NCI-H526 (cell line): ENCODE measurements at places on chromosomes 11 and 22.
A peak's percentile ranks its signal among the peaks of the same experiment; 100 is the strongest.

- no peak for DNase-seq
Observed at GRCh38 chr22:46764140-46764680, 1.8 kb downstream of the TBC1D22A start.

GRCh38 chr11:44976576-44976975 is 25.9 kb upstream of the TP53I11 start:
- no peak for DNase-seq

GRCh38 chr11:86955111-86955360 is 159 bp downstream of the FZD4 start:
- no peak for DNase-seq

- no peak for DNase-seq
Observed at GRCh38 chr11:116813781-116814471, 9.2 kb downstream of the APOA4 start.

DNA sequence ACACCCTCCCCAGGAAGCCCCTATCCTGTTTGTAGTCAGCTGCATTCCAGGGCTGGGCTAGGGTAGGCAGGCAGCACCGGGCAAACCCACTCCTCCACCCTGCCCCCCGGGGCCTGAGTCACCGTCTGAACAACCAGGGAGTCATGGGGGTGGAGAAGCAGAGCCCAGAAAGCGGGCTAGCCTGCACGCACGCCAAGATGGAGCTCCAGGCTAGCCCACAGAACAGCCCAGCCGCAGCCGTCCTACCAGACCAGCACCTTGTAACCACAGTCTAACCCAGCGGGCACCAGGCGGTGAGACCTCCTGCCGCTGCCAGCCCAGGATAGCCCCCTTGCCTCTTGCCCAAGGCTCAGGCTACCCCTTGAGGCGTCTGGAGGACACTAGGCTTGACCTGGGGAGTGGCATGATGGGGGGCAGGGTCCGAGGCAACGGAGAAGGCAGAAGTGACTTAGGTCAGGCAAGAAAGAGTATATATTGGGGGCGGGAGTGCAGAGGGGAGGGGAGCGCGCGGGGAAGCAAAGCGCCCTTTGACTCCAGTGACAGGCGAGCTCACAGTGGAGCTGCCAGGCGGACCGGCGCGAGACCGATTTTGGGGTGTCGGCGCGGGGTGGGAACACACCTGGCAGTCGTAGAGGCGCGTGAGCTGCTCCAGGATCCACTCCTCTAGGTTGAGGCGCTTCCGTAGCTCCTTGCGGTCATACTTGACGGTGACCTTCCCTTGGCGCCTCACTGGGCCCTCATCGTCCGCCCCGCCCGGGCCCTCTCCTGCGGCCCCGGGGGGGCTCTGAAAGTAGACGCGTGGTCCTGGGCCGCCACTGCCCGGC is 734 bp downstream of the PPP1R14B start:
- DNase-seq: peak; percentile 73

- DNase-seq: peak; percentile 62
Observed at GRCh38 chr11:35088676-35089075, 50.3 kb upstream of the CD44 start.

- DNase-seq: no peak
Observed at GRCh38 chr11:118211006-118211405, 13.8 kb downstream of the JAML start.

- no peak for DNase-seq
Observed at GRCh38 chr11:90849312-90849711, 626.5 kb upstream of the CHORDC1 start.

DNA sequence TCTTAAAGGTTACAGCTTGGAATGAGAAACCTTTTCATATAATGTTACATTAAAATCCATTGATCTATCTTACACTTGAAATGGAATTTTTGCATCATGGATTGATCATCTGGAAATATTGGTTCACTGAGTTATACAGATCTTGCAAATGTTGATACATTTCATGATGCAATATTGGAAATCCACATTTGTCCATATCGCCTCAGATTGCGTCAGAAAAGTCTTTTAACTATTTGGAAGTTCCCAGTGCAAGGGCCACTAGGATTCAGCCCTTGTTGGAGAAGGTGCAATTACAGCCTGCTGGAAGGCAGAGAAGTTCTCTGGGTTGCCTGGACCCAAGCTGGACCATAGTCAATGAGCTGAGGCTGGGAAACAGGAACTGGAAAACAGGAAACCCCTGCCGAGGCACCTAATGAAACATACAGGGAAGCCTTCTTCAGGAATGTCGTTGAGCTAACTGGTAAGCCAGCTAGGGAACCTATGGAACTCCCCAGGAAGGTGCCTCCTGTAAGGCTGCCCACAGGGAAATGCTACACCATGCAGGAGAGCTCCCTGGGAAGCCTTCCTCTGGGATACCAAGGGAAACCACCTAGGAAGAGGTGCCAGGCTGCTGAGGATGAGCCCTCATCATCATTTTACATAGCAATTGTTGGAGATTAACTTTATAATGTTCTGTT is 600.4 kb upstream of the CADM1 start:
- DNase-seq: no peak

GRCh38 chr11:123473941-123474677 is 44.0 kb downstream of the GRAMD1B start:
- DNase-seq: no peak

GRCh38 chr11:87036756-87037449 is 831 bp upstream of the TMEM135 start:
- no peak for DNase-seq

DNA sequence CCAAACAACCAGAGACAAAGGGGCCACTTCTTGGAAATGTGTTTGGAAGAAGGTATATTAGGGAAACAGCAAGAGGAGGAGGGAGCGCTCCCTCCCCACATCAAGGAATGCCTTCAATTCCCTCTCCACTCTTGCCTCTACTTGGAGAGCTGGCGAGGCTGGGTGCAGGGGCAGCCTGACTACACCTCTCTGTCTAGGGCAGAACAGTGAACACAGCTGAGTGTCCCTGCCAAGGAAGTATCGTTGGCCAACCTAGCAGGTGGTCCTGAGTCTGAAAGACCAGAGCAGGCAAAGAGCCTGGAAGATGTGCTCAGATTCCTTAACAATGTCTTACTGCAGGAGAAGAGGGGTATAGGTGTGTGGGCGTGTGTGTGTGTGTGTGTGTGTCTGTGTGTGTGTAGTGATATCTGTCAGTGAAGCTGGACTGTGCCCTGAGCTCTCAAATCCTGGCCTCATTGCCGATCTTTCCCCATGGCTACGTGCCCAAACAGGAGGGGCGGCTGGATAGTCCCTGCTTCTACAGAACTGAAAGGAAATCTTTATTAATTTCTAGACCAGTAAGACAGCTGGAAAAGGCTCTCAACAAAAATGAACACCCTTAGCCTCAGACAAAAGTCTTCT is 46.8 kb downstream of the PAMR1 start:
- DNase-seq: no peak

- no peak for DNase-seq
Observed at GRCh38 chr11:86588566-86589090, 83.8 kb downstream of the ME3 start.

DNA sequence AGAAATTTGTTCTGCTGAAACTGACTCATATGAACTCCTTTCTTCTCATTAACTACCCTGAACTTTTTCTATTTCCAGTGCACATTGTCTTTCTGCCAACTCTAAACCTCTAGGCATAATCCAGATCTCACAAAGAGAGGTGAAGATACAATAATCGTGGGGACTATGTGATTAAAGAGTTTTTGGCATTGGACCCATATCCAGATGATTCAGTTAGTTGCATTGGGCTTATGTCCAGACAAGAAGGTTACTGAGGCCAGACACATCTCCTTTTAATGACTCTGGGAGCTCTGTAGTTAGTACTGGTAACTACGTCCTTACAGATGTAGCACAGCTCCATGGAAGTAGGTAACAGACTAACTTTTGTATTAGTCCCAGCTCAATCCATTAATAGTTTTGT is 273.0 kb downstream of the CASP12 start:
- no peak for DNase-seq

DNA sequence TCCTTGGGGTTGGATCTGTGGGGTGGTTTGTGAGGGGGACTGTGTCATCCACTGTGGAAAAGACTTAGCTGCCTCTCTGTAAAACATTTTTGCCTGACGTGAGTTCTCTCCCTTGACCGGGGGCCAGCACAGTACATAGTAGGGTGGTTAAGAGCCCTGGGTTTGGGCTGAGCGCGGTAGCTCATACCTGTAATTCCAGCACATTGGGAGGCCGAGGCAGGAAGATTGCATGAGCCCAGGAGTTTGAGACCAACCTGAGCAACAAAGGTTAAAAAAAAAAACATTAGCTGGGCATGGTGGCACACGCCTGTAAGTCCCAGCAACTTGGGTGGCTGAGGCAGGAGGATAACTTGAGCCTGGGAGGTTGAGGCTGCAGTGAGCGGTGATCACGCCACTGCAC is 74.7 kb upstream of the WNT7B start:
- DNase-seq: no peak

DNA sequence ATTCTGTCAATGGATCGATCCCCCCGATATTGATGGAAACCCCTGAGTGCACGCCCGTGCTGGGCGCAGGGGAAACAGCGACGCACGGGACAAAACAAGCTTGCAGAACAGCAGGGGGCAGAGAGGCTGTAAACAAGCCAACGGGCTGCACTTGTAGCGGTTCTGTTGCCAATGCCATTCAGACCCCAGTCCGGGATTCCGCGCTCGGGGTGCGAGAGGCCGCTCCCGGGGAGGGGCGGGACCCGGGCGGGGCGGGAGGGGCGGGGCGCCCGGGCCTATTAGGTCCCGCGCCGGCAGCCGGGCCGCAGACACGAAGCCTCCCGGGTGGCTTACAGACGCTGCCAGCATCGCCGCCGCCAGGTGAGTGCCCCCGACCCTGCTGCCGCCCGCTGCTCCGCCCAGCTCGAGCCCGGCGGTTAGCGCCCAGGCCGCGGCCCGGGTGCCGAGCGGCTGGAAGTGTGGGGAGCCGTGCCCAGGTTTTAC is at the start of gene BIK:
TSS of gene BIK (plus strand) at position 307 of the 483 bp plus-strand sequence. CDS start 13,273 bp downstream, outside the sequence.
- peak; percentile 64 for DNase-seq

DNA sequence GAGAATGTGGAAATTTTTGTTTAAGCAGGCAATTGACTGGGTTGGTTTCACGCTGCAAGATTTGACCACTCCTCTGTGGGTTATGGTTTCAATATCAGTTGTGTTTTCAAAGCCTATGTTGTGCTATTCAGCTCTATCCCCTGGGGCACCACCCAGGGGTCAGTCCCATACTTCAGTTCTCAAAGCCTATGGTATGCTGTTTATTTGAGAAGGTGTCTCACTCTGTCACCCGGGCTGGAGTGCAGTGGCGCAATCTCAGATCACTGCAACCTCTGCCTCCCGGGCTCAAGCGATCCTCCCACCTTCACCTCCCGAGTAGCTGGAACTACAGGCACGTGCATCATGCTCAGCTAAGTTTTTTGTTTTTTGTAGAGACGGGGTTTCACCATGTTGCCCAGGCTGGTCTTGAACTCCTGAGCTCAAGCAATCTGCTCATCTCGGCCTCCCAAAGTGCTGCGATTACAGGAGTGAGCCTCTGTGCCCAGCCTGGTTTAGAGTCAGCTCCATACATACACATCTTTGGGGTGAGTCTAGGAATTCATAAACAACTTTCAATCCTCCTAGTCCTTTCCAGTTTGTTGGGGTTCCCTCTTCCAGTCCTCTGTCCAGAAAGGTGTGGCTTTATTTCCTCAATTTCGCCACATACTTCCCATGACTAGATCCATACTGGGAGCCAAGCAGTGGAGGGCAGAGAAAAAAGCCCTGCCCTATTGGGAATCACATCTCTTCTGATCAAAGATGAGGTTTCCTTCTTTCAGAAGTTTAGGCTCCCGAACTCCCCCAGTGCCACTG is 35.0 kb upstream of the MAPK1 start:
- DNase-seq: no peak

GRCh38 chr11:19433367-19433766 is 192.6 kb upstream of the E2F8 start:
- DNase-seq: no peak

GRCh38 chr11:34263441-34264091 is 94.2 kb downstream of the ABTB2 start:
- no peak for DNase-seq

- no peak for DNase-seq
Observed at GRCh38 chr11:122780296-122780949, 57.9 kb upstream of the CRTAM start.

DNA sequence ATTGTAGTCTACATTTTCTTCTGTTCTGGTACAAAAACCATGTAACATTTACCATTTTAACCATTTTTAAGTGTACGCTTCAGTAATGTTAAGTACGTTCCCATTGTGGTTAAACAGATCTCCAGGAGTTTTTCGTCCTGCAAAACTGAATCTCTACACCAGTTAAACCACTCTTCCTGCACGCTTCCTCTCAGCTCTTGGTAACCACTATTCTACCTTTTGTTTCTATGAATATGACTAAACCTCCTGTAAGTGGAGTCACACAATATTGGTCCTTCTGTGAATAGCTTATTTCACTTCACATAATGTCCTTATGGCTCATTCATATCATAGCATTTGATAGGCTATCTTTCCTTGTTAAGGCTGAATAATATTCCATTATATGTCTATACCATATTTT is 7.1 kb upstream of the EXT2 start:
- no peak for DNase-seq

- DNase-seq: no peak
Observed at GRCh38 chr11:16297332-16297731, 59.0 kb downstream of the SOX6 start.

DNA sequence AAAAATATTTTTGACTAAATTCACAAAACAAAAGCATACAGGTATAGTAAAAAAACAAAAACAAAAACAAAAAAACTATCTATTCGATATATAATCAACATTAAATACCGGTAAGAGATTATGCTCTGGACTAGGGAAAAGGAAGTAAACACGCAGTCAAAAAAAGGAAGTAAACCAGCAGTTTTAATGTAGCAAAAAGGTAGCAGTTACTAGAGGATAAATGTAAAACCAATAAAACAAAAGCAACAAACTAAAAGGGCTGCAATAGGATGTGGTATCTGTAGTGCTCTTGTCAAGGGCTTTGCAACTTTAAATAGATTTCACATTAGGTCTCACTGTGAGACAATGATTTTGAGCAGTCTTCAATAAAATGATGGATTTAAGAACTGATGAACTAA is 2.4 kb downstream of the TRIM22 start:
- DNase-seq: no peak

- no peak for DNase-seq
Observed at GRCh38 chr22:45208993-45209838, 31.5 kb downstream of the KIAA0930 start.

DNA sequence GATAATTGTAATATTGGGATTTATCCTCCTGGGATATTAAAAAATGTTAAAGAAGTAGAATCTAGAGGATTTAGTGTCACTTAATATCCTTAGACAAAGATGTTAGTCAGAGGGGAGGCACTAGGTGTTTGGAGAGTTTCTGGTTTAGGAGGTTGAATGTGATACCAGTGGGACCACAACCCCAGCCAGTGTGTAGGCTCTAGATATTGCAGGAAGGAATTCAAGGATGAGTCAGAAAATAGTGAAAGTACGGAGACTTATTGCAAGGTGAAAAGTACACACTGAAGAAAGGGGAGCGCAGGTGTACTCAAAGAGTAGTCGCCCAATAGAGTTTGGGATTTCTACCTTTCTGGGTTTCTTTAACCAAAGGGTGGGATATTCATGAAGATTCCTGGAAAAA is 5.7 kb upstream of the TMEM41B start:
- DNase-seq: no peak

DNA sequence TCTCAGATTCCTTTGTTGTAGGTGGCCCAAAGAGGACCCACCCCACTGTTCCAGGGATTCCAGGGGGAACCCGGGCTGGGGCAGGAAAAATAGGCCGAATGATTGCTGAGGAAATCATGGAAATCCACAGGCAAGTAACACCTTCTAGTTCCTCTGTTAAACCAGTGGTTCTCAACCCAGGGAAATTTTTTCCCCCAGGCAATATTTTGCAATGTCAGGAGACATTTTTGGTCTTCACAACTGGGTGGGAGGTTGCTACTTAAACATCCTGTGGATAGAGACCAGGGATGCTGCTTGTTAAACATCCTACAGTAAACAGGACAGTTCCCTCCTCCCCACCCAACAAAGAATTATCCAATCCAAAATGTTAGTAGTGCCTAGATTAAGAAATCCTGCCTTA is 84.7 kb downstream of the BTBD10 start:
- DNase-seq: no peak
